ENCODE measurements at places on chromosomes 7 and 10.
A peak's percentile ranks its signal among the peaks of the same experiment; 100 is the strongest.

GRCh38 chr10:116053910-116054309, 219.1 kb downstream of the GFRA1 start:
- no peak for DNase-seq

DNA sequence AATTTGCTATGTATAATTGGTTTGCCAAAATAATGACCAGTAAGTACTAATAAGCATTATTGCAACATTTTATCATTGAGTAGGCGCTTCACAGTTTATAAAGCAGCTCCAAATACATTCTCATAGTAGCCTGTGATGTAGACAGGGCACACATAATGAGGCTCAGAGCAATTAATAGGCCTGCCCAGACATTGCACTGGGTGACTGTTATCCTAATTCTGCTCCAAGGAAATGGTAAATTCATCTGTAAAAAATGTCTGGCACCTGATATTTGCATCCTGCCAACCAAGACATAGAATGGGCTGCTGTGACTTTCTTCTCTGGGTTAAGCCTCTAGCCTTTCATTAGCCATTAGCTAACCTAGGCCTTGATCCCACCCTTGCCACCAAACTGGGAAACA, 97.6 kb downstream of the SEM1 start:
- no peak for DNase-seq

DNA sequence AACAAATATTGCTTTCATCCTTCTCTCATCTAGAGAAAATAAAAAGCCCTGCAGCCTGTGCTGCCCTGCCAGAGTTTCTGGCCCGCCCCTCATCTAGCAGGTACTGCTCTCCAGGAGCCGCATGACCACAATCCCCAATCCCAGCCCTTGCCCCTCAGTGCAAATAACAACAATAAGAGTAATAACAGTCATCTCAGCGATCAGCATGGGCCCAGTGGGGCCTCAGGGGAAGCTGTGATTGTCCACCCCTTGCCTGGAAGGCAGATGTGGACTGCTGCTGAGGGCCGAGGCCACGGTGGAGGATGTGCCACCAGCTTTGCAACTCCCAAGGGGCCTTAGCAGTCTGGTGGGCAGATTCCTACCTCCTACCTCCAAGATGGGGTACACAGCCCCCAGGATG, 106.1 kb downstream of the CDH23 start:
- no peak for DNase-seq

- DNase-seq, result no peak
Measured at GRCh38 chr10:131444862-131445461, 133.4 kb upstream of the TCERG1L start.

- DNase-seq, result no peak
Measured at GRCh38 chr10:80171248-80171660, 34.1 kb downstream of the ANXA11 start.

GRCh38 chr10:91891125-91892001, 17.9 kb downstream of the FGFBP3 start:
- peak; percentile 82 for DNase-seq

- DNase-seq, result no peak
Measured at GRCh38 chr10:28920091-28920490, 242.8 kb downstream of the BAMBI start.

GRCh38 chr7:126569402-126569801, 683.3 kb downstream of the GRM8 start:
- no peak for DNase-seq

DNA sequence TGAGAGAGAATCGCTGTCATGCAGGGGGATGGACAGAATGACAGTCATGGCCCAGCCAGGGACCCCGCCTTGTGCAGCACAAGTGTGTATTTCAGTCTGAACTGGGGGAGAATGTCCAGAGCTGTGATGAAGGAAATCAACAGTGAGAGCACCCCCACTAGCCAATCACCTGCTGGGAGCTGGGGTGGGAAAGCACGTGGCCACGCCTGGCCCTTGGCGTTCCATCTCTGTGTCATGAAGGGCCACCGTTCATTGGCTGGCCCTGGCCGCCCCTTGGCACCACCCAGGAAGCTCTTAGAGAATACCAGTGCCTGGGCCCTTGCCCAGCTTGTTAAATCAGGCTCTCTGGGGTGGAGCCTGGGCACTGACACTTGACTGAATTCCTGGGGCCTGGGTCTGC, 22.8 kb downstream of the GRID1 start:
- no peak for DNase-seq

- no peak for DNase-seq
Measured at GRCh38 chr10:126122881-126123280, 226.5 kb downstream of the FANK1 start.

DNA sequence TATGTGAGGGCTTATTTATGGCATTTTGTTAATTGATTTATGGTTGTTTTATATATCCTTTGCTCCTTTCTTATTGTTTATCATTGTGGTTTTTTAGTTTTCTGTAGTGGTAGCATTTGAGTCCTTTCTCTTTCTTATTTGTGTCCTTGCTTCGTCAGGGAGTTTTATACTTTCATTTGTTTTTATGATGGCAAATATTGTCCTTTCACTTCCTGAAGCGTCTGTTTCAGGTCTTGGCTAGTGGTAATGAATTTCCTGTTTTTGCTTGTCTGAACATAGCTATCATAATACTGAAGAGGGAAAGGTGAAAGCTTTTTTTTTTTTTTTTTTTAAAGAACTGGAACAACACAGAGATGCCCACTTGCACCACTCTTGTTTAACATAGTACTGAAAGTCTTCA, 228.2 kb downstream of the ATRNL1 start:
- no peak for DNase-seq

GRCh38 chr10:48926764-48927540, 12.7 kb downstream of the LRRC18 start:
- DNase-seq, result no peak

GRCh38 chr10:69684020-69684980, 54.3 kb downstream of the FAM241B start:
- DNase-seq, result peak; percentile 76

- DNase-seq, result peak; percentile 19
Measured at GRCh38 chr7:4951903-4952636, 6.9 kb downstream of the MMD2 start.

GRCh38 chr10:44759122-44759521, 152.0 kb upstream of the TMEM72 start:
- DNase-seq, result no peak
